HTR-8/SVneo (cell line): ENCODE measurements at places on chromosomes 3 and 15.

DNA sequence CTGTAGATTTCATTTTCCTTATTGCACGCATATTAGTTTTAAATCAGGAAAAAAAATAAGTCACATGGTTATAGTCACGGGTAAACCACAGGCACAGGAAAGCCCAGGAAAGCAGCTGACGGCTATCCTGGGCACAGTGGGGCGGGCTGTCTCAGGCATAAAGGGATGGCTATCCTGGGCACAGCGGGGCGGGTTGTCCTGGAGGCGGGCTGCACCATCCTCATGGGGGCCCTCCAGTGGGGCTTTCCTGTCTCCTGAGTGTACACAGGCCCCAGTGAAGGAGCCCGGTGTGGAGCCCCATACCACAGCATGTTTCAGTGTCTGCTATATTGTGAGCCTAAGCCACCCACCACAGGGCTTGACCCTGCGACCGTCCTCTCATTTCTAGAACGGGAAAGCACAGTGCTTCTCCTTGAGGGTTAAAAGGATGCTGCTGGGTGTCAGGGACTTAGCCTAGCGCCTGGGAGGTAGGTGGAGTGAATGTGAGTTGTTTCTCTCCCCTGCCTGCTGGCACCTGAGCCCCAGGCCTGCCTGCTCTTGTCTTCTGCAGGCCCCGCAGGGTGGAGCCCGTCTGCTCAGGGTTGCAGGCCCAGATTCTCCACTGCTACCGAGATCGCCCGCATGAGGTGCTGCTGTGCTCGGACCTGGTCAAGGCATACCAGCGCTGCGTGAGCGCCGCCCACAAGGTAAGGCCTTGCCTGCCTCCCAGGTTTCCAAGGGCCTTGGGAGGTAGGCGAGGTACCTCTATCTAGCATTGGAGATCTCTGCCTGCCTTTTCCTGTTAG lies 25.9 kb upstream of the PLXNA1 start:
- no peak for DNase-seq

GRCh38 chr15:78360958-78361718 lies 21.0 kb downstream of the CRABP1 start:
- no peak for DNase-seq

- DNase-seq = no peak
These were observed 406.2 kb downstream of the LSAMP start for GRCh38 chr3:116038968-116039650.

GRCh38 chr15:70474471-70475406 lies 288.6 kb downstream of the UACA start:
- DNase-seq = peak; percentile 80

DNA sequence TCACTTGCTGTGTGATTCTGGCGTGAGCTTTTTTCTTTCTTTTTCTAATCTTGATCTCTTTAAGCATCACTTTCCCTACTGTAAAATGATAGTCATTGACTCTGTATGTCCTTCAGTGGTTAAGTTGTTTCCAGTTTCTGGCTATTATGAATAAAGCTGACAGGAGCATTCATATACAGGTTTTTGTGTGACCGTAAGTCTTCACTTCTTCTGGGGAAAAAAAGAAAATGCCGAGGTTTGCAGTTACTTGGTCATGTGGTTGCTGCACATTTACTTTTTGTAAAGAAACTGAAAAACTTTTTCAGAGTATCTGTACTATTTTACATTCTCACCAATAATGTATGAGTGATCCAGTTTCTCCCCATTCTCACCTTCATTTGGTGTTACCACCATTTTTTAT lies 247.4 kb upstream of the RBMS3 start:
- DNase-seq = no peak

GRCh38 chr3:170724599-170725280 lies 138.9 kb upstream of the SLC7A14 start:
- DNase-seq = no peak

- no peak for DNase-seq
These were observed 385.9 kb downstream of the MFSD1 start for GRCh38 chr3:159187706-159188105.

GRCh38 chr15:85329561-85330422 lies 50.6 kb upstream of the AKAP13 start:
- no peak for DNase-seq

DNA sequence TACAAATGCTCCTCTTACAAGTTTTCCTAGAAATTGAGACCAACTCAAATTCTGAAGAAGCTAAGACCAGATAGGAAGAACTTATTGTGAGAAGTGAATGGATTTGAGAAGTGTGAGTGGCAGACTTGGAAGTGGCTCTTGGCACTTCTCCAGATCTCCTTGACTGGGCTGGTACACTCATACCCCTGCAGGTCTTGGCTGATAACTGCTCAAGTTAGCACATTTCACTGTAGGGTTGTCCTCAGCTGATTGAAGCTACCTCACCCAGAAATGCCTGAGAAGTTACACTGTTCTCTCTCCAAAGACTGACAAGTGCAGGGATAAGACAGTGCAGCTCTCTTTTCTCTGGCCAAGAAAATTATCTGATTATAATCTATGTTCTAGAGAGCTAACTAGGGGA lies 16.5 kb upstream of the CLDN1 start:
- DNase-seq = no peak

GRCh38 chr3:42369304-42369703 lies 41.1 kb downstream of the LYZL4 start:
- no peak for DNase-seq

DNA sequence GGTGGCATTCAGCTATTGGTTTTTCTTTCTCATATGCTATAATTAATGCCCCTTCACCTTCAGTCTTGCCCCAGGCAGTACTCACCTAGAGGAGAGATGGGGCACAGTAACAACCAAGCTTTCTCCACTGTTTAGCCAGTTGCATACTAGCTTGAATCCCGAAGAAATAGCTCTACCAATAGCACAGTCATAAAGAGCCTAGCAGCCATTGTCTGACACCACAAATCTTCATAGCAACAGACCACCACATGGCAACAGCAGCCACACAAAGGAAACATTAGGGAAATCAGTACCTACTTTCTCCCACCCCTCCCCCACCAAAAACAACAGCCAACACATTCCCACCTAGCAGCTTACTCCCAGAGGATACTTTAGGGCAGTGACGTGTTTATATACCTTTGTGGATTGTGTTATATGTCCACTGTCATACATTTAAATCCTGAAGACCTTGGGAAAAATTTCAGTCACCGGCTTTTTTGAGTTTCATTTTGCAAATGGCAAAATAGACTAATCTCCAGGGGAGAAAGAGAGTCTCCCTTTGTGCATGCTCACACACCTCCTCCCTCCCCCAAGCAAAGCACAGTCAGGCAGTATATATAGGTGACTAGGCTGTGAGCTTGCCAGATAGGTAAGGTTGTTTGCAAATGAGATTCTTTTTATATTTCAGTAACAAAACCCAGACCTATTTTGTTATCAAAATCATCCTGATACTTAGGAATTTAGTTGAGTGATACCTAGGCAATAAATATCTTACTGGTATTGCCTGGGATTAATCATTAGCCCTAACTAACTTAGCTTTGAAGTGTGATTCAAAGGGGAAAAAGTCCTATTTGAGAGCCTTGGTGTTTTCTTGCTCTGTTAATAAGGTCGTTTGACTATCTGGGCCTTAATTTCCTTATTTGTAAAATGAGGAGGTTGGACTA lies 140.6 kb downstream of the RBPMS2 start:
- DNase-seq = no peak

GRCh38 chr15:89113296-89114024 lies 25.2 kb downstream of the ABHD2 start:
- DNase-seq = no peak

DNA sequence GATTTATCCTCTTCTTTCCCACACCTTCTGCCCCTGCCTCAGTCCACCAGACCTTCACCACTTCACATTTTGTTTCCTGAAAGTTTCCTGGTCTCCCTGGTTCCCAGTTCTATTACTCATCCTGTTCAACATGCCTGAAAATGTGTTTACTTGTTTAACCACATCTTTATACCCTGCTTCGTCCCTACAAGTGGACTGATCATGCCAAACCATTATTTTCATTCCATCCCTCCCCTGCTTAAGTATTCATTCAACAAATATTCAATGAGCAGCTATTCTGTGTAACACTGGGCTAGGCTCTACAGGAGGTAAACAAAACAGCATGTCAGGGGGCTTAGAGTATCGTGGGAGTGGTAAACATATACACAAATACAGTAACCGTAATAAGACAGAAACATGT lies 5.5 kb downstream of the MYO5A start:
- no peak for DNase-seq

GRCh38 chr3:167520266-167521005 lies 46.6 kb upstream of the SERPINI2 start:
- DNase-seq = no peak

DNA sequence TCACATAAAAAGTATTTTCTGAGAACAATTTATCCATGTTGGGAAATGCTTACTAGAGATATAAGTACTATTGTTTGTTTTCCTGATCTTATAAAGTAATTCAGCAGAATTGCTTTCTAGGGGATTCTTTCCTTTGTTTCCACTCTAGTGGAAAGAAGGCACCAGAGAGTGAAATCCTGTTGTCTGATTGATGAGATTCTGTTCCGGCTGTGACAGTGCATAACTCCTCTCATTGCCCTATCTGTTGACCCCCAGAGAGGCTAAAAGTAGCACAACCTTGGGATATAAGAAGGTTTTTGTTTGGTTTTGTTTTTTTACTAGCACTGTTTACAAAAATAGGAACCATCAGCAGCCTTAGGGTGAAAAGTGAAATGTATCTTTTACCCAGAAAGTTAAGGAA lies 114.1 kb downstream of the ALCAM start:
- DNase-seq = no peak

DNA sequence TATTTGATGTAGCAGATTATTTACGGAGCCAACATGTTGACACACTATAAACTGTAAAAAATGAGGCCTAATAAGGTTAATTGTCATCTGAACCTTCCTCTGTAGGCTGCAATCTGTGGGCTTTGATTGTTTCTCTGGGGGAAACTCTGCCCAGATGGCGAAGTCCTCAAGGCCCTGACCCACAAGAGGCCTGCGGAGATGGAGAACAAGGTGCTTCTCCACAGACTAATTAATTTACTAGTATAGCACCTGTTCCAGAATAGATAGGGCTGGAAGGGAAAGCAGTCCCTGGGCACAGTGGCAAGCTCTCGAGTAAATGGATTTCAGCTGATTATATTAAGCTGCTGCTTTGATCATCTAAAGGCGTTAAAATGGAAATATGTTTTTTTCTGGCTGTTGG lies 338.8 kb upstream of the DNAJC19 start:
- no peak for DNase-seq

GRCh38 chr3:146280864-146281263 lies 30.0 kb upstream of the PLSCR4 start:
- DNase-seq = no peak

DNA sequence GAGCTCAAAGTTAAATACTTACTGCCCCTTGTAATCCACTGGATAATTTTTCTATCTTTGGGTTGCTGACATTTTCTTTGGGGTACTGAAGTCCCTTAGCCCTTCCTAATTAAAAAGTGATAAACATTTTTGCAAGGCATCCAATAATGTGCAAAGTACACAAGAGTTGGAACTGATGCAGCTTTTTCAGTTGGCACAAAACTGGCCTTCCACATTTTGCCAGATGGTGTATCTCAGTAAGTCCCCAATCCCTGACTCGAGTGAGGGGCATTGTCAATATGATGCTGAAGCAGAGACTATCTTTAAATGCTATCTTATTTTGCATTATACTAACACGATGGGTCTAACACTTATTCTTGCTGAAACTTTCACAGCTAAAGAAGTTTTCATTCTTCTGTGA lies 27.8 kb downstream of the FHIT start:
- DNase-seq = no peak

DNA sequence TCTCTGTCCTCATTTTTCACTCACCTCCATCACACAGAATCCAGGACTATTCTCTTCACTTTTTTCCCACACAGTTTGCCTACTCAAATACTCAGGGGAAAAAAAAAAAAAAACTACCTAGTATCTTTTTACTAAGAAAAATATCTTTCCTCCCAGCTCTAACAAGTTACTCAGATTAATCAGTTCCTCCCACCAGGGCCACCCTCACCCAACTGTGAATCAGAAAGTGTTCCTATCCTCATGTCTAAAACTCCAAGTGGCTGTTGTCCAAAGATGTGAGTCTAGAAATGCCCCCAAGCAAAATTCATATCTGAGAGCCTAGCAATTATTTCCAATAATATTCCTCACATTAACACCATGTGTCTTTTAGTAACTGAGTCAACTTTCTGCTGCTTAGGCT lies 268.0 kb downstream of the ERC2 start:
- DNase-seq = no peak

- DNase-seq = peak; percentile 18
These were observed 15.0 kb downstream of the INTS14 start for GRCh38 chr15:65595960-65596359.

GRCh38 chr3:79994397-79994796 lies 226.6 kb upstream of the ROBO1 start:
- DNase-seq = no peak

DNA sequence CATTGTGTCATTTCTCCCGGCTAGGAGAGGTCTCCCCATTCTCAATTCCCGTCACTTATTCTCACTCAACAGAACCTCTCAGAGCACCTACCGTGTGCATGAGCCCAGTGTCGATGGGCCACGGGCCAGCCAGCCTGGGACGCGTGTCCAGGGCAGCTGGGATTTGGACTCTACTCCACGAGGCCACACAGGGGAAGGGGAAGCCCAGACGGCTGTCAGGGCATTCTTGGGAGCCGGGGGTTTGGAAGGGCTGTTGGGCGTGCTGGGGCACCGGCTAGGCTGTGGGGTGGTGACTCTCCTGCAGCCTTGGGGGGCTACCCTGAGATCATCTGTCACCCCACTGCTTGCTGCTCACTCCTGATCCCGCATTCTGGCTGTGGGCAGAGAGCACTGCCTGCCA lies 41.7 kb upstream of the PCSK6 start:
- DNase-seq = no peak

- no peak for DNase-seq
These were observed 574 bp downstream of the SLC38A3 start for GRCh38 chr3:50205413-50206276.

DNA sequence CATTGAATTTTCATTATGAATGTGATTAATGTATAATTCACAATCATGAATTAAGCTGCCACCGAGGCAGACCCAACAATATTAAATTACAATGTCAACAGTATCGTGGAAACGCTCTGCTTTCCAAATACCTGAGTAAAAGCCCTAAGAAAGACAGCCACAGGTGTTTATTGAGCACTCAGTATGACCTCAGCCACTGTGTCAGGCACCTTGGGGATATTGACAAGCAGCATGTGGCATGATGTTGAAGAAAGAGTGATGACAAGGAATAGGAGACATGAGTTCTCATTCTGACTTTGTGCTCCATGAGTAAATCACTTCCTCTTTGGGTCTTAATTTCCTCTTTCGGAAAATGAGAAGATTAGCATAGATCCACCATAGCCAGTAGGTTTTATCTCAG lies 12.8 kb downstream of the C2CD4A start:
- DNase-seq = no peak

GRCh38 chr15:53307952-53308624 lies 451.4 kb downstream of the WDR72 start:
- no peak for DNase-seq

GRCh38 chr15:94840794-94841783 lies 609.7 kb downstream of the MCTP2 start:
- DNase-seq = no peak

GRCh38 chr3:177045767-177046166 lies 151.5 kb downstream of the TBL1XR1 start:
- no peak for DNase-seq
